T follicular helper cell (primary cell): ENCODE measurements at places on chromosomes 12 and 14.

GRCh38 chr14:104205781-104206180 is 67.4 kb downstream of the KIF26A start:
- DNase-seq, result no peak

- DNase-seq, result no peak
Measured at GRCh38 chr12:1355396-1355795, 239.0 kb downstream of the FBXL14 start.

- no peak for DNase-seq
Measured at GRCh38 chr14:91732859-91733477, 1.1 kb upstream of the CATSPERB start.

DNA sequence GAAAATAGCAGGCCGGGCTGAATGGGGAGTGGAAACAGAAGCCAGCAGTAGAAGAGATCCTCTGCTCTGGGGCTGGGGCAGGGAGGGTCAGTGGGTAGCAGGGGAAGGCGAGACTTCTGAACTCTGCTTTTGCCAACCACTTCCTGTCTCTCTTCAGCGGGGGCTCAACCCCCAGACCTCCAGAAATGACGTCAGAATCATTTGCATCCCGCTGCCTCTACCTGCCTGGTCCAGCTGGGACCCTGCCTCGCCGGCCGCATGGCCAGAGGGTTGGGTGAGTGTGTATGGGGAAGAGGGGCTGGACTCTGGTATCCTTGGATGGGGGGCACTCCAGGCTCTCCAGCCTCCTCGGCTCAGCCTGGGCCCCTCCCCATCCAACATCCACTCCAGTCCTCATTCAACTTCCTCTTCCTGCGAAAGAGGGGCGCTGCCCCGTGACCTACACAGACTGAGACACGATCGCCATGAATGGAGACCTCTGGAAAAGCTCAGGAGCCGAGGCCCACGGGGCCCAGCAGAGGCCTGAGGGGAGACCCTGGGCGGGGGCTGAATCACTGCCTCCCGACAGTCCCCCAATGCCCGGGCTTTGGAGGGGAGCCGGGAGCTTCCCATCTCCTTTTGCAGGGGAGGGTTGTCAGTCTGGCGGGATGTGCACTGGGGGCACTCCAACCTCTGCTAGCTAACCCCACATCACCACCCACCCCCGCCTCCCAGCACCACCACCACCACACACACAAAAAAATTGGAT is 458 bp upstream of the HOXC4 start:
- DNase-seq, result no peak

- no peak for DNase-seq
Measured at GRCh38 chr12:52693261-52693660, 10.1 kb downstream of the KRT77 start.

GRCh38 chr14:86989285-86989684 is 1003.7 kb downstream of the GALC start:
- DNase-seq, result no peak

DNA sequence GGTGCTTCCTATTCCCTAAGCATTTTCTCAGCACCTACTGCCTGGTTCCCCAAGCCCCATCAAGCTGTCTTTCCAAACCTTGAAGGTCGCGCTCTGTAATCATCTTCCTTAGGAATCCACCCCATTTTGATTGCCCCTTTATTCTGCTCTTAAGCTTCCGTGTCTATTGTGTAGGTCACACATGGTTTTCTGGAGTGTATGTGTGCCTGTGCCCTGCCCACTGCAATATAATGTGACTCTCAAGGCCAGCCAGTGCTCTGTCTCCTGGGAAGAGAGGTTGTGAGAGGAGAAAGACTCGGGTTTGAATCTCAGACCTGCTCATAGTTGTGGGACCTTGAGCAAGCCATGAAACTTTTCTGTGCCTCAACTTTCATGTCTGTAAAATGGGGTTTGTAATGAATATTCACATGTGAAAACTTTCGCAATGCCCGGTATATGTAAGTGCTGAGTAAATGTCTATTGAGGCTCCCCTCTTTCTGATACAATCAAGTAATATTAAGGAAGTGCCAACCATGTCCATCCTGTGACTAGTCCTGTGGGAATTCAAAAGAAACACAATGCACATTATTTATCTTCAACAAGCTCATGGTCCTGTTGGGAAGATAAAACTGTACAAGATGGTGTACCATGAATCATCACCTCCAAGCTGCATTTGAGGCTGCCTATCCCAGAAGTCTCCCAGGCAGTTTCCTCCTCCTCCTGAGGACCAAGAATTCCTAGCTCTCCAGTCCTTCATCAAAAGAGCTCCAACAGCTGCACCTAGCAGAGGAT is 774 bp upstream of the KRT75 start:
- no peak for DNase-seq

GRCh38 chr12:3704512-3705353 is 48.2 kb downstream of the CRACR2A start:
- no peak for DNase-seq

GRCh38 chr12:86613311-86613710 is 357.1 kb upstream of the MGAT4C start:
- DNase-seq, result no peak

DNA sequence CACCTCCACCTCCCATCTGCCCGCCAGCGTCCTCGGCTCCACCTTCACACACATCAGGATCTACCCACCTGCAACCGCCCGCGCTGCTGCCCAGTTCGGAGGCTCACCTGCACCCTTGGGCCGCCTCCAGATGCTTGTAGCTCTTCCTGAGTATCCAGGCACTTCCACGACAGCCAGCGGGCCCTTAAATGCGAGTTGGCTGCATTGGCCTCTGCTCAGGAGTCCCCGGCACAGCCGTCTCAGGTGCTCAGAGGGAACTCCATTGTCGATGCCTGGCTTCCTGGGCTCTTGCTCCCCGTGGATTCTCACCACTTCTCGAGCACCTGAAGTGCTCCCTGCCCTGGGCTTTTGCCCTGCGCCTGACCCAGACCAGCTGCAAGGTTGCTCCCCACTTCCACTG is 21.9 kb upstream of the CDCA4 start:
- DNase-seq, result no peak

DNA sequence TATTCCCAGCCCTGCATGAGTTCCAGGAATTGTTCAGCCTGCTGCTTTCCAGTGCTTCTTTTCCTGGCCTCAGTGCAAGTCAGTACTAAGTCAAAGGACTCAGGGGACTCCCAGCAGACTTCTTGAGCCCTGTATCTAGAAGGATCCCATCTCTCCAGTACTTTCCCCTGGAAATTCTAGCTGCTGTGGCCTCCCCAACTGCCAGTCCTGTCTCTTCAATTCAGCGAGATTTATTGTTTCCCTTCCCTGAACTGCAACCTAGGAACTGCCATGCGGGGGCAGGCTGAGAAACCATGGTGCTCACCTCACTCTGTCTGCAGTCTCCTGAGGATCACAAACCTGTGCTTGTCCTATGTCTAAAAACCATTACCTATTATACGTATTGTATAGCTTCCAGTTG is 31.8 kb downstream of the ZNF605 start:
- DNase-seq, result no peak

GRCh38 chr12:51126297-51126696 is 42.9 kb upstream of the CSRNP2 start:
- no peak for DNase-seq

DNA sequence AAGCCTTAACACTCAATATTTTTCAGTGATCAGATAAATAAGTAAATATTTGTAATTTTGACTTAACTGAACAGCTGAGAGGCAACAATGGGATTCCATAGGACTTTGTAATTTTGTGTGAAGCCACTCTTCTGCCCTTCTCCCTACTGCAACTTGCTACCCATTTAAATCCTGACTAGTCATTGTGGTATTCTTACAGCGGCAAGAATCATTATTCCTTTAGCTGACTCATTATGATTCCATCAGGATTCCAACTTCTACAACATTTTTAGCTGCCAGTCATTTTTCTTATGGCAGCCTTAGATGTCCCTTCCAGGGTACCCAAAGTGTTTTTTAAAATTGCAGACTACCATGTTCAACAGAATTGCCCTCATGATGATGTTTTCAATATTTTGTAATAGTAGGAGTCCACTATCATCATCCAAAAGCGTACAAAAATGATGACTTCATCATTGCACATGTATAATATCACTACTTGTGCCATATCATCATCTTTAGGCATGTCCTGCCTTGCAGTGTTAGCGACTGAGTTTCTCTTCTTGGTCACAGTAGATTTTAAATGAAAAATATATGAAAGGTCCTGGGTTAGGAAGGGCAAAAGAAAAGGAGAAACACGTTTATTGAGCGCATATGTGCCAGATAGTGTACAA is 5.1 kb upstream of the MAGOHB start:
- DNase-seq, result no peak

DNA sequence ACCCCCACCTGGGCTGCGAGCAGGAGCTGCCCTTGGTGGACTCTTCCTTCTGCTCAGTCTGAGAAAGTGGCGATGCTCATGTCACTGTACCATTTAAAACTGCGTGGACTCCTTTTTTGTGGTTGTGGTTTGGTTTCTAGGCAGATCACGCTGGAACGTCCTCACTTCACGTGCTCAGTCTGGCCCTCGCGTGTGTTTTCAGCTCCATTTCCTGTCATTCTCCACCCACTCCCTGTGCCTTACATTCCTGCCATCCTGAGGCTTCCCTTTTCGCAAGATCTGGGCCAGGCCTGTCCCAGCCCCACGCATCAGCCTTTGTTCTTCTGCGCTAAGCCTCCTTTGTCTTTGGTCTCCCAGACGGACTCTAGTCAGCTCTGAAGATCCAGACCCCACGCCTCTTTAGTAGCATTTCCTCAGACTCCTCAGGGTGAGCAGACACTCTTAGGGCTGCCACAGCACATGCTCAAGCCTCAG is 105.4 kb downstream of the FBXL14 start:
- DNase-seq, result no peak

DNA sequence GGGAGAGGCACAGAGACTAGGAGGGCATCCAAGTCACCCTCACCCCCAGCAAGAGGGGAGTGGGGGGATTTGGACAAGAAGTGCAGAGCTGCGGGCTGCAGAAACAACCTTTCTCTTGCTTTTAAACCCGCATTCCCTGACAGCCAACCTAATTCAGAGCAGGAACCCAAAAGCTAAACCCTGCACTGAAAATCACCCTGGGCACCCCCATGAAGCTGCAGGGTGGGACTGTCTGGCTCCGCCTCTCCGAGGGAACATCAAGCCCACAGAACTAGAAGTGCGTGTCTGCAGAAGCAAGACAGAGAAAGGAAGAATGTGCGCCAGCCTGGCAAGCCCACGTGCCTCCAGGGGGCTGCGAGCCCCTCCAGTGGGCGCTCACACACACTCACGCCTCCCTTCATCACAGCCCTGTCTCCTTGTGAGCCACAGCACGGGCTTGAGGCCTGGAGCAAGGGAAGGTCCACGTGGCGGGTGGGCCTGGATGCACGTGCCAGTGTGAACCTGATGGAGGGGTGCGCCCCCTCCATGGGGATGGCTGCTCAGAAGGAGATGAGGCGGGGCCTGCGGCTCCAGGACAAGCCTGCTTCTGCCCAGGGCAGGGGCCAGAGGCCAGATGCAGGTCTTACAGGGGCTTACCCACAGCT is 27.8 kb upstream of the PNMA1 start:
- DNase-seq, result no peak

DNA sequence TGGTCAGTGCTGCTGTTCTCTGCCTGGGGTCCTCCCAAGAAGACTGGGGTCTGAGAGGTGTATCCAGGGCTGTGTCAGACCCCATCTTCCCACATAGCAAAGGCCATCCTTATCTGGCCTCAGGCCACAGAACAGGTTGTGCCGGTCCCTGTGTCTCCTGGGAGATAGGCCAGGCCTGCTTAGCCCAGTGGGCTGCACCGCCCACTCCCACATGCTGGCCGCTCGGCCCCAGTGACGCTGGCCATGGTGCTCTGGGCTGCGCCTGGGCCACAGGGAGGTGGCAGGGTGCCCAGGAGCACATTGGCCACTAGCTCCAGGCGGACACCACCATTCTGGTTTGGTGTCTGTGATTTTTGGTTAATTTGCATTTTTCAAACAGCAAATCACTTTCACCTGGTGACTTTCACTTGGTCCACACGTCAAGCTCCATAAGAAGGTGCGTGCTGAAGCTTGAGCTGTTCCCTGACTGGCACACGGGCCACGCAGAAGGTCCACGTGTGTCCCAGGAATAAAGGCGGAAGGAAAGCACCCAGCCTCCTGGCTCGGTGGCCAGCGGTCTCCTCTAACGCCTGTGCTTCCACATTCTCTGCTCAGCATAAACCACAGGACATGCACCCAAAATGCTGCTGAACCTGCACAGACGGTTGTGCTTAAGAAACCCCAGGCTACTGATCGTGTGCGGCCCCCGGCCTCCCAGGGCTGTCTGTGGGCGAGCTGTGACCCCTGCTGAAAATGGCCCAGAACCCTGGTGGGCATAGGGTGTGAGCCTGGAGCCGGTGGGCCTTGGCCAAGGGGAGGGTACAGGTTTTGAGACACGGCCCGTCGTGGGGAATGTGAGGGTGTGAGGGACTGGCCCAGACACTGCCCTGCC is 4.6 kb downstream of the FBRSL1 start:
- no peak for DNase-seq

DNA sequence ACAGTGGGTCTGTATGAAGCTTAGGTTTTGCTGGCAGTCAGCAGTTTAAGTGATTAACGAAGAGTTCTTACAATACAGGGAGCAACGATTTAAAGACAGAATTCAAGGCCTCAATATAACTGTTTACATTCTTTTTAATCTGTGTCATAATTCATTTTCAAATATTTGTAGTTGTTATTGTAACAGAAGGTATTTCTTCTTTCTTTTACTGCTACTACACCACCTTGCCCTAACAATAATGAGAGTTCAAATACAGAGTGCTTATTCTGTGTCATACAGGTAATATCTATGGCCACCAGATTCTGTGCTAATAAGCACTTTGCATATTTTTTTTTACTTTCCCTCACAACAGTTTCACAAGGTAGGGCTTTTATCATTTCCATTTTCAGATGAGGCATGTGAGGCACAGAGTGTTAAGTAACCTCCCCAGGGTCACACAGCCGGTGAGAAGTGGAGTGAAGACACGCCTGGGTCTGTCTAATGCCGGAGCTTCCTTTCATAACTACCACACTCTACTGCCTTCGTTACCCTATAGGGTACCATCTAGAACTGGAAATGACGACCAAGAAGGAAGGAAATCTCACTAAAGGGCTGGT is 81.9 kb downstream of the PELI2 start:
- no peak for DNase-seq

DNA sequence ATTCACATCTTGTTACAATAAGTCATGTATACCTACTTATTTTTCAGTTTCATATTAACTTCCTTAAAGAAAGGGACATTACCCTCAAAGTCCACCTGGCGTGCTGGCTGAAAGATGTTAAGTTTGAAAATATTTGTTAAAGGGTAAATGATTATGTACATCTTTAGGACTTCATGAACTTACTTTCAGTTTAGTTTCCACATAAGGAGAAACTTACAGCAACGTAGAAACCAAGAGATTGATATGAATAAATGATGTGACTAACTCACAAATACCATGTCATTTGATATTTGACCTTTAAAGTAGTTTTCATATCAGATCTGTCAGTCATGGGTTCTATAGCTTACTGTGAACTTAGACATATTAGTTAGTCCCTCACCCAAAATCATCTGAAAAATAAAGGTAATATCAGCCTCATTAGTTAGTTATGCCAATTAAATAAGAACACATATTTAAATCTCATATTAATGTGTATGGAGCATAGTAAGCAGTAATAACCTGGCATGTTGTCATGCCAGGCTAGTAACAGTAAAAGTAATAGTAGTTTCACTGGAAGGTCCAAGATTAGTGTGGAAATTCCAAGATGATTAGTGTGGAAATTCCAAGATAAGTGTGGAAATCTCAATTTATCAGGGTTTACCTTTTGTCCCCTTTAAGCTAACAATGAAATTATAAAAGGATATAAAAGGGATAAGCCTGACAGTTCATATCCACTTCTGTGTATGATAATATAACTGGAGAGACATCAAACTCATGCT is 1.9 kb upstream of the CLEC2D start:
- DNase-seq, result no peak
